Breast epithelium (tissue), 4 donors: ENCODE measurements at places on chromosomes 7 and 10.

DNA sequence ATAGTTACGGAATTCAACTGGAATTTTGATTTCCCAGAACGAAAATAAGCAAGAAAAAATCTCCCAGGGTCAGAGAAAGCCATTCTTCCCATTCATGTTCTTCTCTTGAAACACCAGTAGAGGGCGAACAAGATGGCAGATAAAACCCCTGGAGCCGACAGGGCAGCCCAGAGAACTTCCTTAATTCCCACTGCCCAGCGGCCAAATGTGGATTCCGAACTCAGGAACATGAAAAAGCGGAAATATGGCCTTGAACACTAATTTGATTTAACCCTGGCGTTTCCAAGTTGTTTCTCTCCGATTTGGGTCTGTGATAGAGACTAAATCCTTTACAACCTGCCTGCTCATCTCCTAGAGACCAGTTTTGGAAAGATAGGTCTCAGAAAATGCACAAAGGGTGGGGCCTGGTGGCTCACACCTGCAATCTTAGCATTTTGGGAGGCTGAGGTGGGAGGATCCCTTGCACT is 100.7 kb upstream of the WAC start:
- DNase-seq = peak; percentile 38

GRCh38 chr7:118346748-118347147 is 122.2 kb downstream of the ANKRD7 start:
- DNase-seq = no peak

DNA sequence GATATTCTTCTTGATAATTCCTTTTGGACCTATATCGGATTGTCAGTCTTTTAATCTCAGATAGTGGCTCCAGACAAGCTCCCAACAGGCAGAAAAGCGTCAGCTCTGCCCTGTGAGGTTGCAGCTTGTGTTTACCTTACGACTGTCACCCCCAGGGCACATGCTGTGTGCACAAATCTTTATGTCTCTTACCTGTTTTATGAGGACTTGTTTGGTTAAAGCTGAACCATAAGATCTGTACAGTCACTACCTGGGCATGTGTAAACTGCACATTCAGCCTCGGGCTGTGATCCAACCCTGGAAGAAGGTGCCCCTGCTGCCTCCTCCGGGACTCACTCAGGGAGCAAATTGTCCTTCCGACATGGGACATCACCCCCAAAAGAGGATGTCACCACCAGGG is 119.8 kb downstream of the GALNT17 start:
- no peak for DNase-seq

GRCh38 chr7:38822549-38822948 is 86.4 kb downstream of the VPS41 start:
- no peak for DNase-seq

GRCh38 chr7:97090761-97091353 is 26.6 kb upstream of the SDHAF3 start:
- DNase-seq = no peak
